ENCODE measurements at places on chromosomes 6 and 20.

DNA sequence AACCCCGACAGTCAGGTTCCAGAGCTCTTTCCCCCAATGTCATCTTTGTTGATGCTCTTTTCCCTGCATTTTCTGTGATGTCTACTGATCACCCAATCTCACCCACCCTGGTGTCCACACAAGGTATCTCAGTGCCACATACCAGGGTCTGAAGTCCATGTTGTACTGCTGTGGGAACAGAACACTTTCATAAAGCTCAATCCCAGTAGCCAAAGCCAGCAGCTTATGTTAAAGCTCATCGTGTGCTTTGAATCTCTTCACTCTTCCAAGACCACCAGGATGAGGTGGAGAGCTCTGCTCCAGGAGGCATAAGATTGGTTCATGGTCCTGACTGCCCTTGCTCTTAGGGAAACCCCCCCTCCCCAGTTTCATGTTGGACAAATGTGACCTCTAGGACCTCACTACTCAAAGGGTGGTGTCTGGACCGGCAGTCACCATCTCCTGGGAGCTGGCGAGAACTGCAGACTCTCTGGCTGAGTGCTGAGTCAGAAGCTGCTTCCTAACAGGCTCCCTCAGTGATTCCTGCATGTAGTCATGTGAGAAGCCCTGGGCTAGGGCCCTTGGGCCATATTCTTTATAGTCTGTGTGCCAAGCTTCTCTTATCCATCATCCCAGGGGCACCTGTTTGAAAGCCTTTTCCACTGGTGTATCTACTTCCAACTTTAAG is 13.4 kb upstream of the CPNE5 start:
- DNase-seq: no peak

DNA sequence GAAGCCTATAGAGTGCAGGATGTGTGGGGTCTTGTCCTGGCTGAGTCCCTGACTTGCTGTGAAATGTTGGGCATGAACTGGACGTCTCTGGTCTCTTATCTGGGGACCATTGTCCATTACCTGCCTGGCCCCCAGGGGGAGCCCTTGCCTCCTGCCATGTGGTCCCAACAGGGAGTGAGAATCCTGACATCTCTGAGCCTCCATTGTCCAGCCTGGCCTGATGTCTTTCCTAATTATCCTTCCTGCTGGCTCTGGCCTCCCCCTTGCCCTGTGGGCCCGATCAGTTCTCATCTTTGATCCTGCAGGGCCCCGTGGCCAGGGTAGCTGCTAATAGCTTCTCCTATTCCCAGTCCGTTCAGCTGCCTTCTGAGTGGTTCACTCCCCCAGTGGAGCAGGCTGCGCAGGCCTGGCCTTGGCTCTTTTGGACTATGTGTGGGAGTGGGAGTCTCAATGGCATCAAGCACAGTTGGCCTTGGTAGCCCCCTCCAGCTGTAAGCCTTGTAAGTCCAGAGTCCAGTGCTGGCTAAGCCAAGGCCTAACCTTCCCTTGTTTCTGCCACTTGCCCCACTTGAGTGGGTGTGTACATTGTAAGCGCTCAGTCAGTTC is 77.9 kb upstream of the RALY start:
- DNase-seq: peak; percentile 62

- peak; percentile 40 for DNase-seq
Measured at GRCh38 chr20:1467355-1468116, 887 bp upstream of the NSFL1C start.

DNA sequence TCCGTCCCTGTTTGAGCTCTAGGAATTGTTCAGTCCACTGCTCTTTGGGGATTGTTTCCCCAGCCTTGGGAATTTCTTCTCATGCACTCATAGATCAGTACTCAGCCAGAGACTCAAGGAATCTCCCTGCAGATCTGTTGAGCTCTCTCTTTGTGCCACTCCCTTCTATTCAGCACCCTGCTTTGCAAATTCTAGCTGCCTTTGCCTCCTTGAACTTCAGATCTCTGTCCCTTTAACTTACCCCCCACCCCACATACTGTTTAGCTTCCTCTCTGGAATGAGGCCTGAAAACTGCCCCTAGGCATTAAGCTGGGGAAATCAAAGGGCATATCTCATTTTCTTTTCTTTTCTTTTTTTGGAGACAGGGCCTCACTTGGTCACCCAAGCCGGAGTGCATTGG is 30.5 kb downstream of the QRSL1 start:
- no peak for DNase-seq

GRCh38 chr6:21263531-21264287 is 329.8 kb upstream of the SOX4 start:
- no peak for DNase-seq

GRCh38 chr20:20849161-20849560 is 136.7 kb upstream of the RALGAPA2 start:
- DNase-seq: no peak

DNA sequence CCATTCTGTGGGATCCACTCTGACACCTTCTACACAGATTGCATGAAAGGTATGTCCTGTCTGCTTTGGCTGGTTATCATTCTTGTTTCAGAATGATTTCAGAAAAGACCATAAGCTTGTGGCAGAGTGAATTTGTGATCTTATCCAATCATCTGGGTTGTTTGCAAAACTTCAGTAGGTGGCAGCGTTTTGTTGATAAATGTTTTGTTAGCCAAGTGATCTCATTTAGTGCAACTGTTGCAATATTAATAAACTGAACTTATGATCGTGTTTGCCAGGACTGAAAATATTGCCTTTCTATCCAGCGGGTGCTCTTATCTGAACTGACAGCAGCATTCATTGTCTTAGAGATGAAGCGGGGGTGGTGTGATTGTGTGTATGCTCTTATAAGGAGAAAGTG is 613.2 kb upstream of the NOX3 start:
- no peak for DNase-seq

Data from CD4-positive, alpha-beta T cell treated with Interleukin-10 for 1 hour (primary cell).